NCI-H2171 (cell line): ENCODE measurements at places on chromosomes 12 and 14.

- DNase-seq = no peak
Observed at GRCh38 chr14:73311708-73312030, 74.4 kb downstream of the PAPLN start.

- DNase-seq = no peak
Observed at GRCh38 chr12:101925361-101925760, 48.0 kb downstream of the DRAM1 start.

DNA sequence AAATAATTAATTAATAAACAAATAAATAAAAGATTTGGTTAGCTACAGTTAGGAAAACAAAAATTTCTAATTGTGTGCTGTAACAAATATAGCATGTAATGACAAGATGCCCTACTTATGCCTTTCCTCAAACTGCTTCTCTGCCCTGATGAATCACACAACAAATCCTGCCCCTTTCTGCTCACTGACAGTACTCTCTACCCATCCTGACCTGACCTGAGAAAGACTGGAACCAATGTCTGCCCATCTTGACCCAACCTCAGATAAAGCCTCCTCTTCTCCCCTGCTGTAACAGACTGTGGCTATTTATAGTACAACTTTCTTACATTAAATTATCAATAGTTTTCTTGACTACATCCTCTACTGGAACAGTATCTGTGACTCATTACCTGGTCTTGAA is 43.7 kb downstream of the PPP1R13B start:
- DNase-seq = no peak

DNA sequence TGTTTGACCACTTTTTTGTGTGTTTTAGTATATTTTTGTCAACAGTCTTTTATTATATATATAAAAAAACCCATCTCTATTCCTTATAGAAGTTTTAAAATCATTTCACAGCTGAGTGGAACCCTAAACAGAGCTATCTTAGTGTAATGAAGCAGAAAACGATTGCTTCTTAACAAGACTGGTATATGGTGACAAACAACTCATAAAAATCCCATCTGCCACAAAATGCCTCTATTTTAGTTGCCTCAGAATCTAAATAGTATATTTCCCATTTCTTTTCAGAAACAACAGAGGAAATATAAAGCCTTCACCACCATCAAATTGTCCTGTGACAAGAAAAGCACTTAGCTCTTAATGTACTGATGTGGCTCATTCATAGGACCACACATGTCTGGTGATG is 322.4 kb downstream of the ATP23 start:
- peak; percentile 52 for DNase-seq

- DNase-seq = no peak
Observed at GRCh38 chr12:81089412-81089811, 11.5 kb downstream of the ACSS3 start.

GRCh38 chr12:42442888-42443287 is 116.9 kb downstream of the PPHLN1 start:
- no peak for DNase-seq

DNA sequence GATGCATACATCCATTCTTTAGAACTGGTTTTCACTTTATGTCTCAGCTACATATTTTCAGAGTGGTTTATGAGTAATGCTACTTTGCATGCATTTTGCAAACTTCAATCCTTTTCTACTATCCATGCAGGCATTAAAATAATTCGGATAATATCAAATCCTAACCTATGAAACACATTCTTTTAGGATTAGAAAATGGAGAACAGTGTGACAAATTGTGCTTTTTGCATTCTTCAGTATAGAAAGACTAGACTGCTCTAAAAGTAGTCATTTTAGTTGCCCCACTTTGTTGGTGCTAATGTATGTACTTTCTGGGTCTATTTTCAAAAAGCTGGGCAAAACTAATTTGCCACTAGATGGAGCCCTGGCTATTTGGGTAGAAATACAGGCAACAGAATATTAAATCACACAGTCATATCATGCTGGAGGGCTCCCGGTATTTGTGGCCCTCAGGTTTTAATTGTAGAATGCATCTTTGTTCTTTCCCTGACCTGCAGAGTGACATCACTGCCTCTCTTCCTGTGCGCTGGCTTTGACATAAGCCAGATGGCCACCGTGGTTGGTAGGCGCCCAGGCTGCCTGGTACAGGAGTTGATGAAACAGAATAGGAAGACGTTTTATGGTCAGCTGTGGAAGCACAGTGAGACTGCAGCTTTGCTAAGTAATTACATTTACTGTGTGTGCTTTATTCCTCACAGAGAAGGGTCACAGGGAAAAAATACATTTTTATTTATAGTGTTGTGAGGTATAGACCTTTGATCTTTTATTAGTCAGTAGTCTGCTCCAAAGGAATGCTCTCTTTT is 28.1 kb downstream of the MSRB3 start:
- no peak for DNase-seq

DNA sequence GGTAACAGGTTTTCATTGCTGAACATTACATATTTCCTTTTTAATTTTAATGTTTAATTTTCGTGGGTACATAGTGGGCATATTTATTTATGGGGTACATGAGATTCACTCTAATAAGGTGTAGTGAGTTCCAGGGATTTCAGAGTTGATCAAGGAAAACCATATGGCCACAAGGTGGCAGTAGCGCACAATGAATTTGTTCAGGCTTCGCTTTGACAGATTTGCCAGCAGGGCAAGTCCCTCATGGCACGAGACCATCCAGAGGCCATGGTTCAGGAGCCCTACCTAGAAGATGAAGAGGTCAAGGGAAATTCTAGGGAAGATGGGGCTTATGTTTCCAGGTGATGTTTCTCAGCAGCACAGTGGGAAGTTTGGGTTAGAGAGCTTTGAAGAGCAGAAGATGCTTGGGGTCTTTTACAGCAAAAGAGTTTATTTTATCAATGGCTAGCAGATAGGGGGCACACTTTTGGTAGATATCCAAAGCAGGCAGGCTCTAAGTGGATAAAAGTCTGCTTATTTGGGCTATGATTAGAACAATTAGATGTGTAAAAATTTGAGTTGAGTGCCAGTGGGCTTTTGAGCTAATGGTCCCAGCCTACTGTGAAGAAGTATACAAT is 1004.4 kb downstream of the AACS start:
- peak; percentile 11 for DNase-seq

DNA sequence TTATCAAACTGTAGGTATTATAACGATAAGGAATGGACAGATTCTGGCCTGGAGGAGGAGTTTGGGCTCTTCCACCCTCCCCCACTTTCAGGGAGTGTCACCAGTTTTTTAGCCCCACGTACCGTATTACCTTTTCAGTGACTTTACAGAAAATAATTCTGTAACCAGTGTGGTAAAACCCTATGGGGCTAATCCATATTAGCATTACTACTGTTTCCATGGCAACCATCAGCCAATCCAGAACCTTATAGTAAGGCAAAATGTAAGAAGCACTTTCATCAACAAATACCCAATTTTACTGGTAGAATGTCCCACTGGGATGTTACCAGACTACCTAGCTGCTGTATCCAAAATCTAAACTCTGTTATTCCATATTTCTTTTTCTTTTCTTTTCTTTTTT is 50.7 kb downstream of the BICDL1 start:
- no peak for DNase-seq

GRCh38 chr14:52824462-52824861 is 33.1 kb upstream of the GNPNAT1 start:
- DNase-seq = no peak

- DNase-seq = no peak
Observed at GRCh38 chr14:79608446-79608845, 602.9 kb downstream of the DIO2 start.

- DNase-seq = peak; percentile 75
Observed at GRCh38 chr12:29241821-29242591, 92.9 kb downstream of the FAR2 start.

DNA sequence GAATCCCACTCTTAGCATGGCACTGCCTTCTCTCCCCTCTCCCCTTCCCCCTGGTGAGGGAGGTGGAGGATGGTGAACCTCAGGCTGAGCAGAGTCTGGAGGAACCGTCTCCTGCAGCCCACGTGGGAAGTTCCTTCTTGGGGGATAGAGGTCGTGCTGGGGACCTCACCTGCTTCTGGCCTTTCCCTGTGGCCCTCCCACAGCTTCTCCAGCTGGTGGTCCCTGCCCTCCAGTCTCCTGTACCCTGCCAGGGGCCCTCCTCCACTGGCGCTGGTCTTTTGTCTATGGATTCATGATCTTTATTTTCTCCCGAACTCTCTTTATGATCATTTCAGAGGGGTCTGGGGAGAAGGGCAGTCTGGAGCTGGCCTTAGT is 9.0 kb upstream of the MTA1 start:
- DNase-seq = no peak

DNA sequence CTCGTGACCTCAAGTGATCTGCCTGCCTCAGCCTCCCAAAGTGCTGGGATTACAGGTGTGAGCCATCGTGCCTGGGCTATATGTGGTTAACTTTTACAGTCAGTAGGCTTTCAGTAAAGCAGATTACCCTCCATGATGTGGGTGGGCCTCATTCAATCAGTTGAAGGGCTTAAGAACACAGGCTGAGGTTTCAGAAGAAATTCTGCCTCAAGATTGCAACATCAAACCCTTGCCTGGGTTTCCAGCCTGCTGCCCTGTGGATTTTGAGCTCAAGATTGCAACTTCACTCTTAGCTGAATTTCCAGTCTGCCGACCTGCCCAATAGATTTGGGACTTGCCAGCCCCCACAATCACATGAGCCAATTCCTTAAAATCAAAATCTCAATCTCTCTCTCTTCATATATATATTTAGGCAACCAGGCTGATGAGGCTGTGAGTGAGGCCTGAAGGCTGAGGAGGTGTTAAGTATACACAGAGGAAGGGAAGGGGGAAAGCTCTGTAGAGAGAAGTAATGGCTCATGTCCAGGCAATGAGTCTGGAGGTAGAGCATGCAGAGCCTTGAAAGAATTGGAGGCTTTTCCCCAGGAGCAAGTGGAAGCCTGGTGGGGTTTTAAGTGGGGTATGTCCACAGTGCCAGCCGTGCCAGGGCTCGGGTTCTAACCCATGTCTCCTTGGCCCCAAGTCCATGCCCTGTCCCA is 33.3 kb upstream of the ACTN1 start:
- no peak for DNase-seq

DNA sequence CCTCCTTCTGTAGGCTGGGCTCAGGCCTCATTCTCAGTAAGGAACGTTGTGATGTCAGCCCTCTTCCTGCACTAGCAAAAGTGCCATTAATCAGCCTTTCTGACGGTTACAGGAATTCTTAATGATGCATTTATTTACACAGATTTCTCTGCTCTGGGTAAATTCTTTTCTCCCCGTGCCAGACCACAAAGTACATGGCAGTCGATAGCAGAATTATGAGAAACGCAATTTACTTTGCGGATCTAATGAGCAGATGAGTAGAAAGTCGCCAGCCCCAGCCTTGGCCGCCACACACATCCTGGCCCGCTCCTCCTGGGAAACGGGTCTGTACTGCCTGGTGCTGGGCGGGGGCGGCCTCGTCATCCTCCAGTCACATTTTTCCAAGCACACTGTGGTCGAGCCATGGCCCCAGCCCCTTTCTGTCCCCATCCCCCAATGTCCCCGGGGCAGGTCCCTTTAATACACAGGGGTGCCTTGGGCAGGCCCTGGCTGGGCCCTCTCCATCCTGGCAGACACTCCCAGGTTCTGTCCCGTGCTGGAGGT is 25.9 kb downstream of the NOC4L start:
- no peak for DNase-seq

DNA sequence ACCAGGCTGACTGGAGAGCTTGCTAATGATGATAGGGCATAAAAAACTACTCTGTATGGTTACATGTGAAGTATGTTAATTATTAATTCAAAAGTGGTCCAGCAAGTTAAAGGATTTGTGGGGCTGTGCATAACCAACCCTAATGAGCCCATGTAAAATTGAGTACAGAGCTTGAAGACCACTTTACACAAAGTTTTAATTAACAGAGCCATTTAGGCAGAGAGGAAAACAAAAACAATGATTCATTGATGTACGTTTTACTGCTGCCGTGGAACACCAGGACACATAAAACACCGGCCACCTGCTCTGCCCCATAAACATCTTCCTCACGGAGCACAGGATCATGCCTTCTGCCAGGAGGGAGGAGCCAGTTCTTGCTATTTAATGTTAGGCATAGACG is 83.5 kb downstream of the RIMBP2 start:
- DNase-seq = peak; percentile 67

- no peak for DNase-seq
Observed at GRCh38 chr12:3097836-3098235, 20.7 kb downstream of the TSPAN9 start.

DNA sequence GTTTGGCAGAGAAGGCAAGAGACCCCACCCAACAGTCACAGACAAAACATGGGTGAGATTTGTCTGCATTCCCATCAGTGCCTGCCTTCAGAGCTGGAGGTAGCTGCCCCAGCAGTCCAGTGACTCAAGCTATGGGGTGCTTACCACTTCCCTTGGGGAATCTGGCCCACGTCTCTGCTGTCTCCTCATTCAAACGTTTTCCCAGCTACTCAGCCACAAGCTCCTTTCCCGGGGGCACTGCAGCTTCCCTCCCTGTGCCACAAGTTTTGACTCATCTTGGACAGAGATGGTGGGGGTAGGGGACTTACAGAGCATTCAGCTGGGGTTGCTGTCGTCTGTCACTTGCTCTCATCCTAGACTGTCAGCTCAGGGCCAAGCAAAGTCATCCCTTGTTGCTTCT is 66.6 kb downstream of the FBXL14 start:
- DNase-seq = no peak

DNA sequence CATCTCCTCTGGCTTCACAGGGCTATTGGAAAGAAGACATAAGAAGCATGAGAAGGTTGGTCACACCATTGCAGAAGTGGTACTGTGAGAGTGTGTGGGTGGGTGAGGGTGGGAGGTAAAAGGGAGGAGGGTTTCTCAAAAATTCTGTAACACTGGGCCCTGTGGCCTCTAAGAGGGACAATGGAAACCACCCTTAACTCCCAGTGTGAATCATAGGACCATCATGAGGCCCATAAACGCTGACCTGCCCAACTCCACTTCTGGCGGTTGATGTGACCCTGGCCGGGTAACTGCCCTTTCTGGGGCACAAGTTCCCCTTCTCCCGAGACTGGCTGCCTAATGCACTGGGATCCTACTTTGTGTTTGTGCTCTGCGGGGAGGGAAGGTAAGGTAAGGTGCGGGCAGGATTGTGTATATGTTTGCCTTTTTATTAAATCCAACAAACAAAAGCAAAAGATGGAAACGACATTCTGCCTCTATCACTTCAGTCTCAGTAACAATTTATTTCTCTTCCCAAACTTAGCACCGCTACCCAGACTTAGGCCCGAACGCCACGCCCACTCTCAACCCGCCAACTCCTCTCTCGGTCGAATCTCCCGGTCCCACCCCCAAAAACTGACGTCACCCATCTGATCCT is 551 bp downstream of the METTL1 start:
- peak; percentile 89 for DNase-seq

DNA sequence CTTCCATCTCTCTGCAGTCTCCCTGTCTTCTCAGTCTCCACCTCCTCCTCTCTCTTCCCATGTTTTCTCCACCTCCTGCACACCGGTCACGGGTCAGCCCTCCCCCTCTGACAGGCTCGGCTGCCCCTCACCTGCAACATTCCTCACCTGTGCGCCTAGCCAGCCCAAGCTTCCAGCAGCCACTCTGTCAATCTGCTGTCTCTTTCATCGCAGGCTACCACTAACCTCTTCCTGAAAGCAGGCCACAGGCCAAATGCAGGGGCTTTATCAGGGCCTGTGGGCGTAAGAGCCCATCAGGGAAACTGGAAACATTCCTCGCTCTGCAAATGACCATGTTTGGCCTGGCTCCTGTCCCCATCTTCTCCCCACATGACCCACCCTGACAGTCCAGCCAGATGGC is 34.5 kb downstream of the CMKLR1 start:
- no peak for DNase-seq
